Activated T-cell treated with anti-CD3 and anti-CD28 coated beads for 48 hours (primary cell): ENCODE measurements at places on chromosomes 5 and 9.

- DNase-seq: no peak
Measured at GRCh38 chr5:111238431-111239225, 14.4 kb downstream of the CAMK4 start.

DNA sequence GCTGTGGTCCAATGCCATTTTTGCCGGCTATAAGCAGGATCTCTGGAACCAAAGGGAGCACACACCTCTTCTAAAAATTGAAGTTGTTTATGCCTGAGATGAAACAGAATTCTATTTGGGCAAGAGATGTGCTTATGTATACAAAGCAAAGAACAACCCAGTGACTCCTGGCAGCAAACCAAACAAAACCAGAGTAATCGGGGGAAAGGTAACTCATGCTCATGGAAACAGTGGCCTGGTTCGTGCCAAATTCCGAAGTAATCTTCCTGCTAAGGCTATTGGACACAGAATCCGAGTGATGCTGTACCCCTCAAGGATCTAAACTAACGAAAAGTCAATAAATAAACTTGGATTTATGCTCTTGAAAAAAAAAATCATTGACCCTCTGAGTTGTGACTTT, 178.7 kb downstream of the CEMIP2 start:
- DNase-seq: no peak

GRCh38 chr9:123481209-123481865, 125.3 kb downstream of the CRB2 start:
- no peak for DNase-seq

GRCh38 chr5:162037431-162037830, 30.1 kb upstream of the GABRG2 start:
- no peak for DNase-seq

GRCh38 chr5:91145333-91145620, 237.8 kb downstream of the ARRDC3 start:
- no peak for DNase-seq

DNA sequence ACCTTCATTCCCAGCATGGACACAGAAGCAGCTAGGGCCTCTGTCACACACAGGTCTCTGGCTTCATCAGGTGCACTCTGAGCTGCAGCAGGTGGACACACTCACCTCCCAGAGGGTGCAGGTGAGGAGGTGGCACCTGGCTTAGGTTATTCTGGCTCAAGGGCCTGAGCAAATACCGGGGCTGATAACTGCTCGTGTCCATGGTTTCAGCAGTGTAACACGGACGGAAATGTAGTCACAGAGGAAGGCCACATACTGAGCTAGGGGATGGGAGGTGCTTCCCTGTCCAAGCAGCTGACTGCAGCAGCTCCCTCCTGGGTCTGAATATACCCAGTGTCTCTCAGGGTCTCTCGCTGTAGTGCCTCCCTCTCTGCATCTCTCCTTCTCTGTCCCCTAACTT, 5.7 kb downstream of the PHF2 start:
- DNase-seq: no peak

DNA sequence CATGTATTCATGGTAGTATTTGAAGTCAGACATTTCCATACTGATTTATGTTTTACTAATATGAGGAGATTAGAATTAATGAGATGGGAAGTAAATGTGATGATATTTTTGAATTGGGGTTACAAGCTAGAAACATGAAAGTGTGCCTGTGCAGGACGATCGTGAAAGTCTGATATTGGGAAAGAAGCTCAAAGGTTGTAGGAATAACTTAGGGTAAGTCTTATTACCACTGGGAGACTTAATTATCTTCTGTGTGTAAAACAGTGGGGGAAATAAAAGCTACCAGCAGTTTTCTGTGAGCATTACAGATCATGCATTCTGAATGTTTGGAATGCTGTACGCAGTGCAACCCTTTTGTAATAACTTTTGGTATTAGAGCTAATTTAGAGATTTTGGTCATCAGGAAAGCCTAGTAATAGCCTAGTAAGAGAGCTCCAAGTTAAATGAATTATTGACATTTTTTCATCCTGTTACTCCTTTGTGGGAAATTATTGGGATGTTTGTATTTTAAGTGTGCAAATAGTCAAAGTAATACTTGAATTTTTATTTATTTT, 153.9 kb downstream of the PCSK5 start:
- DNase-seq: no peak

- no peak for DNase-seq
Measured at GRCh38 chr5:151037561-151038411, 17.4 kb downstream of the GPX3 start.

DNA sequence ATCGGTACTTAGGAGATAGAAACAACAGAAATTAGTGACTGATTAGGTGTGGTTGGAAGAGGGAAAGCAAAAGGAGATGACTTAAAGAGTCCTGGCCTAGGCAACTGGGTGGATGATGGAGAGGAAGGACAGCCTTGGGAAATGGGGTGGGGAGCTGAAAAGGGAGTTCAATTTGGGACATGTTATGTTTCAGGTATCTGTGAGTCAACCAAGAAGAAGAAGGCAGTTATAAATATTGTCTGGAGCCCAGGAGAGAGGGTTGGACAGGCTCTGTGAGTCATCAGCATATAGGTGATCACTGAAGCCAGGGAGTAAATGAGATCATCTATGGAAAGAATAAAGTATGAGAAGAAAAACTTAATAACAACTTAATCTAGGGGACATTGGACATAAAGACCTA, 357.7 kb downstream of the NPR3 start:
- no peak for DNase-seq

DNA sequence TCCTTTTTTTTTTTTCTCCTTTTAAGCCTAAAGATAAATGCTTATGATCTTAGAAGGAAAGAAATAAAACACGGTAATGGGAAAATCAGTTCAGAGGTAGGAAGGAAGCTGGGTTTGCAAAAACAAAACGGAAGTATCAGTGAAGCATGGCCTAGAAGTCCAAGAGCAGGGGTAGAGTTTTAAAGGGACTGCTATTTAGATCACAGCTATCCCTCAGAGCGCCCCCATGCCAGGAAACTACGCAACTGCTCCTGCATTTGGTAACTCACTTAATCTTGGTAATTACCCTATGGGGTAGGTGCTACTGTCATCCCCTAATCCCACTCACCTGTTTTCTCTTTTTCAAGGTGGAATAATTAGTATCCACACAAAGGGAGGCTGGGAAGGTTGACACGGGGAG, 16.0 kb downstream of the TLE1 start:
- DNase-seq: no peak

- DNase-seq: no peak
Measured at GRCh38 chr9:136493567-136493971, 10.7 kb upstream of the SEC16A start.

- DNase-seq: peak; percentile 75
Measured at GRCh38 chr5:175517824-175518450, 39.6 kb downstream of the SFXN1 start.

- no peak for DNase-seq
Measured at GRCh38 chr9:131744171-131744719, 4.4 kb upstream of the RAPGEF1 start.

DNA sequence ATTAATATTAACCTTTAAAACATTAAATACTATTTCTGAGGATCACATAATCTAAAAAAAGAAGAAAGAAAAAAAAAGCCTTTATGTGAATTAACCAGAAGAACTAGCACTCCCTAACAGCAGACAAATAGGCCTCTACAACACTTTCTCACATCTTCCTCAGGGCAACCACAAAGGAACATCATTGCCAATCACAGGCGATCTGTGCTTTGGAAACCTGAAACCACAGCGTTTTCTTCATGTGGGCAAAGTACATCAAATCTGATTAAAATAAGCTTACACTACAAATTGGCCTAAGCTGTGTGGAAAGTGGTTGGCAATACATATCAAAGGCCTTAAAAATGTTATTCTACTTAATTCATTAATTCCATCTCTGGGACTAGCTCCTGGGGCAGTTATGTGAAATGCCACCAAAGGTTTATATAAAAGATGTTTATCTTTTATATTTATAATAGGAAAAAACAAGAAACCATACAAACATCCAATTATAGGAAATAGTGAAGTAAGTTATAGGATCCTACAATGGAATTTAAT, 184.8 kb upstream of the TBCA start:
- DNase-seq: no peak

DNA sequence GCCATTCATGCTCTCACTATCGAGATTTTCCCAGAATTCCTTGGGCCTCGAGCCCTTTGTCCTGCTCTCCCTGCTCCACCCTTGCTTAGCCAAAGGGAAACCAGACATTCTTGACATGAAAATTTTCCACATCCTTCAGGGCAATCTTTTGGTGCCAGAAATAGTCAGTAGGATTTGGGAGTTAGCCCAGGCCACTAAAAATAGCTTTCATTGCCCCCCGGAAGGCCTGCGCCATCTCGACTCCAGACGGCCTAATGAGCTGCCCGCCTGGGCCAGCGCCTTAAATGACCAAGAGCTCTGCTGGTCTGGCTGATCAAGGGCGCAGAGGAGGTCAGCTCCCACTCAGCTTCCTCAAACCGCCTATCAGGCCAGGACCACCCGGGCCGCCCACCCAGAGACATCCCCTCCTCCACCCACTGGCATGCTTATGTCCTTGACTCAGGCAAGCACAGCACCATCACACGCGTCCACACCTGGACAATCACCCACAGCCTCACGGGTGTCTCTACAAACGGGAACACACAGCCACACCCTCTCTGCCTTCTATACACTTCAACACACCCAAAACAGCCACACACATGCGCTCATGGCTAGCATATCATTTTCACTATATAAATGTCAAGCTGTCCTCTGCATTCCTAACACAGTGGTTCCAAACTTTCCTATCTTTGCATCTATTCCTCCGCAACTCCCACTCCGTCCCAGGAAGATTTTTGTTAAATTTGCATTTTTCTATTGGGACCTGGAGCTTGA, 20.9 kb downstream of the DUSP1 start:
- DNase-seq: no peak

DNA sequence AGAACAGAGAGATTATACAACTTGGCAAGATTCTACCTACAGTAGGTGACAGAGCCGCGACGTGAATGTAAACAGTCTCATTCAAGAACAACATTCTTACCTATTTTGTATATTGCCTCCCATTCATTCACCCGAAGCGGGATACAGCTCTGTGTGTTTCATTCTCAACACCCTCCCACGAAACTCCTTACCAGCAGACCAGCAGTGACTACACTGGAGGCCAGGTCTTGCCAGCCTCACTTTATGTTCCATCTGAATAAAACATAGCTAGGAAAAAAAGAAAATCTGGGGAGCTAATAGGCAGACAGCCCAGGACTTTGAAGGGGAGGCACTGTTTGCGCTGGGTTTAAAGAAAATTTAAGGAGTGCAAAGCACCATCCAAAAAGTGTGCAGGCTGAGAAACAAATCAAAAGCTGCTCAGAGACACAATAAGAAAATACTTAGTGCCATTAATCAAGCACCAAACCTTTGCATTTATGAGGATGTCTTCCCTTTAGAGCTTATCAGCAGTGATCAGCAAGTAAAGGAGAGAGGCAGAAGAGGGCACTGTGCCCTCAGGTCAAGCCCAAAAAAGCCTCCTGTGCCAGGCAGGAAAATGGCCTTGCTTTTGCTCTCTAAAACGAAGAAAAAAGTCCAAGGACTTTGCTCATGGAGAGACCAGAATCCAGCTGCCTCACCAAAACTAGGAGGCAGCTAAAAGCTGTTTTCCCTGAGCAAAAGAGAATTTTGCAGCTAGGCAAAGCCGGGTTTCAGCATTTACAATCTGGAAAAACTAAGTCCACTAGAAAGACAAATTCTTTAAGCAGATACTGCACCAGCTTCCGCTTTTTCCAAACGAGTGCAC, 295.1 kb downstream of the BNC2 start:
- no peak for DNase-seq

DNA sequence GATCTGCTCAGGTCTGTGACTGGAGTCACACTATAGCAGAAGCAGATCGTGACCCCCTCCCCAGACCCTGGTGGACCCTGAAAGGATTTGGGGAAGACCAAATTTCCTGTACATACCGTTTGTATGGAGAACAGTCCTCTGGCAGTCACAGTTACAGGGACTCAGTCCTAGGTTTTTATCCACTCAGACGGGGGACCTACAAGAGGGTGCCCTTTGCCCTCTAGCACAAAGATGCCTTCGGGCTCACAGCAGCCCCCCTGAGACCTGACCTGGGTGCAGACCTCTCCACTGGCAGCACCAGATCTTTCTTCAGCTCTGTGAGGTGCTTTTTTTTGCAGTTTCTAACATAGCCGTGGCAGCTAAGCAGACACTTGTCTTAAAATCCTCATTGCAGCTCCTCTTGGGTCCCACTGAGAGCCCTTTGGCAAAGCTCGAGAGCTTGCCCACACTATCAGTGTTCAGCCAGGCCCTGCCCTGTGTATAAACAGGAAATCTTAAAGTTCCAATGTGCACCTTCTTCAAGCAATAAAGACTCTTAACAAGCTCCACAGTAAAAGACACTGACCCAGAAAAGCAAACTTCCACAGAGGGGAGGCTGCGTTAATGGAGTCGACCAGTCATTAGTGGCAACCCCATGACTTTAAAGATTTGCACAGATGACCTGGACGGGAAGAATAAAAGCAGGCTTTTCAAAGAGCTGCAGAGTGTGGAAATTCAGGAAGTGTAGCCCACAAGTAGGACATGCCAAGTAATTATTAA, 71.8 kb upstream of the LHFPL2 start:
- no peak for DNase-seq

- no peak for DNase-seq
Measured at GRCh38 chr5:1032551-1033027, 24.0 kb downstream of the NKD2 start.

DNA sequence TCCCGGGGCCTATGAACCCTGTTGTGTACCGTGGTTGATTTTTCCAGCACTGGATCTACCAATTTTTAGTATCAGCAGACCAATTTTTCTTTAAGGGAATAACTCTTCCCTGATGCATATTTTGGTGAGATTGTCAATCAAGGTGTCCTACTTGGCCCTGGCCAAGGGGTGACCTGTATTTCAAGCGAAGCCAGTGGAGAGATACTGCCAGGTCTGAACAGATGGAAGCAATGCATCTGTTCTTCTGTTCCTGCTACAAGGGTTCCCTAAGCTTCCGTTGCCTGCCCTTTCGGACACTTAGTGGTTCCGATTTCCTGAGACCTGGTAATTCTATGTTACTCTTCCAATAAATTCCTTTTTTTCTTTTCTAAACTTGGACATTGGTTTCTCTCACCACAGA, 37.3 kb downstream of the ADAM19 start:
- no peak for DNase-seq

- no peak for DNase-seq
Measured at GRCh38 chr9:100100146-100100667, 1.2 kb downstream of the INVS start.

DNA sequence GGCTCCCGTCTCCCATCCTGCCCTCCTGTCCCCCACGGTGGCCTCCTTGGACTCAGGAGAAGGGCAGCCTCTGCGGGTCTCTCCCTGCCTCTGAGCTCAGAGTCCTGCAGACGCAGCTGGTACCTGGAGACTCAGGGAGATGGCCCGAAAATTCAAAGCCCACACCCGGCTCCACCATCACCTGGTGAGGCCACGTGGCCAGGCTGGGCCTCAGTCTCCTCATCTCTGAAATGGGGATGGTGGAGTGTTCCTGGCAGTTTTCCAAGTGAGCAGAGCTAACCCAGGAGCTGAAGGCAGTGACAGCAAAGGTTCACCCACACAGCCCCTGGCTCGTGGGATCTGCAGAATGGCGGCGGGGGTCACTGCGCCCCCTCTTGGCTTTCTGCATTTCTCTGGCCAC, 62.1 kb upstream of the RXRA start:
- DNase-seq: no peak
